ENCODE measurements at places on chromosomes 16 and 17.

GRCh38 chr16:8686031-8686621 is 11.7 kb downstream of the ABAT start:
- no peak for DNase-seq

DNA sequence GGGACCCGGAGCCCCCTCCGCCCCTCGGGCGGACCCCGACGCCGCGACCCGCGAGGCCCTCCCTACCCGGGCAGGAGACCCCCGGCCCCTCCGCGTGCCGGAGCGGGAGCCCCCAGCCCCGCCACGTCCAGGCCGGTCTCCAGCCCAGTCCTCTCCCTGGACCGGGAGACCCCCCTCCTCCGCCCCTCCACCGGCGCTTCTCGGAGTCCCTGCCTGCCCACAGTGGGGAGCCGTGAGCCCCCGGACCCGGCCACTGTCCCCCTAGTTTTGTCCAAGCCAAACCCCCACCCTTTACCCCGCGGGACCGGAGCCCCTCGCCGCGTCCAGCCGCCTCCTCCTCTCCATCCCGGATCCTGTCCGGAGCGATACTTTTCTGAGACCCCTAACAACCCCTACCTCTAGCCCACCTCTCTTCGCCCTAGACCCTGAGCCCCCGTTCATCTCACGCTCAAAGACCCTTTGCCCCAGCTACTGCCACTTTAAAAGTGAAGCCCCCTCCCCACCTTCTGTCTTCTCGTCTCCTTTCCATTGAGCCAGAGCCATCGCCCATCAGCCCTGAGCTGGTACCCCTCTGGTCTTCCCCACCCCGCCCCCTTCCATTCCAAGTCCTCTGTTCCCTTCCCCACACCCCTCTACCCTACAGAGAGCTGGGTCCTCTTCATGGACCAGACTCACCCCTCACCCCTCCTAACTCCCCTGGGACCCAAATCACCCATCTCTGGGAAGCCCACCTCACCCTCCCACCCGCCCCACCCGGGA is 1.0 kb downstream of the NECAB2 start:
- DNase-seq: no peak

DNA sequence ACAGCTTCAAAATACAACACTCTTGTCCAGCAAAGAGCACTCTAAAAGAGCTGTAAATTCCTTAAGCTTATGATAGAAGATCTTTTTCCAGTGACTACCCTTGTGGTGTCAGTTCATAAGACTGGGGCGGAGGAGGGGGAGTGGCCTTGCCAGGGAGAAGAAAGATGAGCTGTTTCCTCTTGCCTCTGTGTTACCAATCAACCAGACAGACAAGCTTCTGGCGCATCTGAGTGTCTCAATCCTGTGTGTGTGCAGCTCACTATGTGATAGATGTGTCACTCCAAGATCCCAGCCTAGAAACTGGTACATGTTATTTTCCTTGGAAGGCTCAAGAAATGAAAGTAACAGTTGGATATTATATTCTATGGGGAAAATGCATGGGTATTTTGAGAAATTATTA is 167.4 kb upstream of the CACNG3 start:
- DNase-seq: no peak

DNA sequence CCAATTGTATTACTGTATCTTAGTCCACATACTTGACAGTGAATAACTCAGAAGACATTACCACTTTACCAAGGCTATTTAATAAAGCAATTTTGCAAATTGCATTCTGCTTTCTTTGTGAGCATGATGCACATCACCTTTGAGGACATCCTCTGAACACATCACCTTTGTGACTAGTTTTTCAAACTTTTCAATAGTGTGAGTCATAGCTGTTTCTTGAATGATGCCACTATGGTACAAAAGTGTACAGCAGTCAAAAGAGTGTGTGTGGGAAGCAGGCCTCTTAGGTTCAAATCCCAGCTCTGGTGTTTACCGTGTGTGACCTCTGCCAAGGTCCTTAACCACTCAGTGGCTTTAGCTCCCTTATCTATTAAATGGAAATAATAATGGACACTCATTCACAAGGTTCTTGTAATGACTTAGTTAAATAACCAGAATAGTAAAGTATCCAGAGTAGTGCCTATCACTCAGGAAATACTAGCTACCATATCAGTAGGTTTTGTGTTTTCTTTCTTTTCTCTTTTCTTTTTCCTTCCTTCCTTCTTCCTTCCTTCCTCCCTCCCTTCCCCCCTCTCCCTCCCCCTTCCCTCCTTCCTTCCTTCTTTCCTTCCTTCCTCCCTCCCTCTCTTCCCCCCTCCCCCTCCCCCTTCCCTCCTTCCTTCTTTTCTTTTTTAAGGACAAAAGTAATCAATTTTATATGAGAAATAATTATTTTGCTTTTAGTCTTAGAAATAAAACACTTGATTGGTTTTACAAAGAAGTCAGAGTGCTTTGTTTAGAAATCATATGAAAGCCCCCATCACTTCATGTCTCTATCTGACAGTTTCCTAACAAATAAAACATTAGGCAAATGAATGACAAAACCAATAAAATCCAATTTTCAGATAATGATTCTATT is 178.9 kb downstream of the MYO1D start:
- DNase-seq: no peak

DNA sequence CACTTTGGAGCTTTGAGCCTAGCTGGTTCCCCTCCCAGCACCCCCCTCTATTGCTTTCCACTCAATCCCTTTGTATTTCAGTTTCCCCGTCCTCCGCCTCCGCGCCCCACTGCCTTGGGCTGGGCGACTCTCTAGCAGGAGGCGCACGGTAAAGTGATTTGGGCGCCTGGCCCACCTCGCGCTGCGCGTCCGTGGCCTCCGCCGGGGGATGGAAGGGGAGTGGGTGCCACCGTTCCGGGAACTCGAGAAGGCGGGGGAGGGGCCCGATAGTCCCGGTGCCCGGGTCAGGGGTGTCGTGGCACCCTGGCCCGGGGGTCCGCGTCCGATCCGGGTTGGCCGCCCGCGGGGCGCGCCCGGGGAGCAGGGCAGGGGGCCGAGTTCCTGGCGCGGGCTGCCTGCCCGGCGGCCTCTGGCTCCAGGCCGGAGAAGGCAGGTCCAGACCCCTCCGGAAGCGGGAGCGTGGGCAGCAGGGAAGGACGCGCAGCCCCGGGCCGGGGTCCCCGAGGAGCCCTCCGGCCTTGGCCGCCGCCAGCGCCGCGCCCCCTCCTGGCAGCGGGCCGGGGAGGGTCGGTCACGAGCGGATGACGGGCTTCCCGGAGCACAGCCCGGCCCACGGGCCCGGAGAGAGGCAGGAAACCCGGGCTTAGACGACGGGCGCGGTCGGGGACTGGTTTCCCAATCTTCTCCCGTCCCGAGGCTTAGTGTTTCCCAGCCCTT is 15.8 kb downstream of the MEOX1 start:
- DNase-seq: no peak

DNA sequence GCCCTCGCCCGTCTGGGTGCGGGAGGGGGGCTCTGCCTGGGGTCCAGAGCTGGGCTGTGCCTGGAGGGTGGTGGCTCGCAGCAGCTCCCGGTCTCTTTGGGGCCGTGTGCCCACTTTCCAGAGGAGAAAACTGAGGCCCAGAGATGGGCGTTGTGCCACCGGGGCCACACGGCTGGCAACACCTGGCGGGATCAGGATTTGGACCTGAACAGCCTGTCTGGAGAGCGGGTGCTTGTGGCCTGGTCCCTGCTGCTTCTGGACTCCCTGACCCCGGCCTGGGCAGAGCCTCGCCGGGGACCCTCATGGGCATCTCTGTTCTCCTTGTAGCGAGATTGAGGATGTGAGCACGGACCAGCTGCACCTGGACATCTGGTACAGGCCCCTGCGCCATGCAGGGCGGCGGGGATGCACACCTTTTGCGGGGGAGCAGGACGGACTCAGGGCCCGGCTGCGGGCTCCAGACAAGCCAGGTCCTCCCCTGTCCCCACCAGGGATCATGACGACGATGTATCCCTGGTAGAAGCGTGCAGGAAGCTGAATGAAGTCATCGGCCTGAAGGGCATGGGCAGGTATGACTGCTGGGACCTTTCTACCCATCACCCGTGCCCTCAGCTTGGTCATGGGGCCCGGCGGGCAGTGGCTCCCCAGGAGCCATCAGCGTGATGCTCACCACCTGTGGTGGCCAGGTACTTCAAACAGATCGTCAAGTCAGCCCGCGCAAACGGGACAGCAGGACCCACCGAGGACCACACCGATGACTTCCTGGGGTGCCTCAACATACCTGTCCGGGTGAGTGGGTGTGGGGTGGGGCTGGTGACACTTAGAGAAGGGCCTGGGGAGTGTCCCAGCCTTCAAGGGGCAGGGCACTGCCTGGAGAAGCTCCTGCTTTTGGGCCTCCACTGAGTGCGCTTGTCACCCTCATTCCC is 8.3 kb downstream of the BAIAP3 start:
- DNase-seq: no peak

- DNase-seq: no peak
Observed at GRCh38 chr16:31404353-31405064, 11.4 kb downstream of the ITGAD start.

DNA sequence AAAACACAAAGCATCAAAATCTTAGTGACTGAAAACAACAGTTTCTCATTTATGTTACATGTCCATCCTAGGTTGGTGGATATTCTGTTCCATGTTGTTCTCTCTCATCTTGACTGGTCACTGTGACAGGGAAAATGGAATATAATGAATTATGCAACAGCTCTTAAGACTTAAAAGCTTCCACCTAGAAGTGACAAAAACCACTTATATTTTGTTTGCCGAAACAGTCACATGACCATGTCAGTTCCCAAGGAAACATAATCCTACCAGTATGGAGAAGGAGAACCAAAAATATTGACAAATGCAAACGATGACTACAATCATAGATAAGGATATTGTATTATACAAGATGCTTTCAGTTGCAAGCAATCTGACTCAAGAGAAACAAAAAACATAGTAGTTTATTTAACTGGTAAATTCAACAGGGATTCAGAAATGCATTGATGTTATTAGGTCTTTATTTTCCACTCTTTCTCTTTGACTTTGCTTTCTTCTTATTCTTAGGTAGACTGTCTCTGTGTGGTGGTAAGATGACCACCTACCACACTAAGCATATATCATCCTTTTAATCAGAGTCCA is 103.8 kb downstream of the SSH2 start:
- DNase-seq: no peak

DNA sequence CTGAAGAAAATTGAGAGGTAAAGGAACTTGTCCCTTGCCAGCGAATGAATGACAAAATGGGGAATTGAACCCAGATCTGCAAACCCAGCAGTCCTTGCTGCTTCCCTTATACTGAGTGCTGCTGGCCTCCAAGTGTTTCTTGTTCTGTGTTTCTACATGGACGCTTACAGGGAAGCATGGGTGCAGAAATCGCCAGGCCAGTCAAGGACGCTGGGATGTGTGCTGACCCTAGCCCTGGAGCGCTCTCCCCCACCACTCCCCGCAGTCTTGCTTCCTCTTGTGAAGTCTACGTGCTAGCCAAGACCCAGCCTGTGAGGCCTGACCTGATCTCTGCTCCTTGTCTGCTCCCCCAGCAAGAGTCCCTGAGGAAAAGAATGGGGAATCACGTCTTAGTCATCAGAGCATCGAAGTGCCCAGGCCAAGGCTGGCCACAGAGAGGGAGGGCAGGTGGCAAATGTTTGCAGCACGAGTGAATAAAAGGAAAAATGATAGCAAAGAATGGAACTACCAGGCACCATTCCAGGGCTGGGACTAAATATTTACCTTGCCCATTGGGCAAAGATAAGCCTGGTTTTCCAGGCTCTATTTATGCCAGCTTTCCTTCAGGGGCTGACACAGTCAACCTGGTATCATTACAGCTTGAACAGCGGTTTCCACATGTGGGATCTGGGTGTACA is 17.4 kb downstream of the CA4 start:
- no peak for DNase-seq

DNA sequence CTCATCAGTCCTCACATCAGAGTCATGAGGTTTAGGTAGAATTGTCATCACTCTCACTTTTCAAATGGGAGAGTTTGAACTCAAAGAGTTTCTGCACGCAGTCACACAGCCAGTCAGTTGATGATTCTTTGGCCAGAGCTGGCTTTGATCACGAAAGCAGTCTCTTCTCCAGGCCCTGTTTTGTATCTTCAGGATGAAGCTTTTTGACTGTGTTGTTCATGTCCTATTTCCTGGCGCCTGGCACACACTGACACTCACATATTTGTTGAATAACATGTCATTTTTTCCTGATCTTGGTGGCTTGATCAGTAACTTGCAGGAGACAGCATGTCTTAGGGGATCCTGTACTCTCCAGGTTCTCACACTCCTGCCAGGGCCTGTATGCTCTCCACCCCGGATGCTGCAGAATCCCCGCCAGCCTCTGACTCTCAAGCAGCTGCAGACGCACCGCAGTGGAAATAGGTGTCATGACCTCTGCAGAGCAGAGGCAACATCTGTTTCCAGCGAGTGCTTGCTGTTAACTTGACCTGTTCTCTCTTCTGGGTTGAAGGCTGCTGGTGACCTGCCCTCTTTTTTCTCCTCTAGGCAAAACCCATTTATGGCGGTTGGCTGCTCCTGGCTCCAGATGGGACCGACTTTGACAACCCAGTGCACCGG is 33.0 kb downstream of the MPRIP start:
- no peak for DNase-seq

GRCh38 chr17:57246257-57246656 is 10.1 kb upstream of the MSI2 start:
- DNase-seq: no peak

DNA sequence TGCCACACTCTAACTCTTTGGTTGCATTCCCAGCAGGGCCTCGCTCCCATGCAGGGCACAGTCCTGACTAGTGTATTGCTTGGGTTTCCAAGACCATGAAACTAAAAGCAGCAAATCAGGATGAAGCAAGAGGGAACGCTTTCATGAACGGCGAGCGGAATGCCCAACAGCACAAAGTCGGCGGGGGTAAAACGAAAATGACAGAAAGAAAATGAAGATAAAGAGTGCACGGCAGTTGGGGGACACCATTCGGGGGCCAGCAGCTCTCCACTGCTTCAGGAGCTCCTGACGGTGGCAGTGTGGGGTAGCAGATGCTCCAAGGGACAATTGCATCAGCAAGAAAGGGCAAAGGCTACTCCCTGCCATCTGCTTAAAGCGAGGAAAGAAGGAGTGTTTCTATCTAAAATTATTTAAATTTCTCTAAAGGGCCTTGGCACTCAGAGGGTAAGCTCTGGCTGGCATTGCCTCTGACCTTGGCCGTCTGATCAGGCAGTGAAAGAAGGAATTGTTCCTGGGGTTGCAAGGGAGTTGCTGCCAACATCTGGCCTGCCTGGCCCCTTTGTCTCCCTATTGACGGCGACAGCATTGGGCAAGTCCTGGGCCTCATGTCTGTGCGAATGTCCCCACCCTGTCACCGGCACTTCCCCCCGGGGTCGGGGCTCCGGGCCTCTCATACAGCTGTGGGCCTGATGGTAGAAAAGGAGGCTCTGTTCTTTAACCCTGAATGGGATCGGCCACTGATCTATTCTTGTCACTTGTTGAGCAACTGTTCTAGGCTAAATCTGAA is 138.2 kb downstream of the CMIP start:
- DNase-seq: no peak

All from stimulated activated CD8-positive, alpha-beta memory T cell treated with anti-CD3 and anti-CD28 coated beads, Interleukin-7, amount 100 ng/mL, for 48 hours (primary cell).